ENCODE measurements at places on chromosomes 4 and X. TPM values are rescaled to one million over a fixed set of nuclear protein-coding genes. Genes with fewer than 3 reads are reported as not detected.

Gene CNGA1
- 1.5 TPM for total RNA-seq

Gene HTN3
- total RNA-seq = not detected

Gene SPANXD
- not detected for total RNA-seq

Gene RHOXF1
- total RNA-seq = not detected

Gene MAGEA2B
- total RNA-seq = not detected

Gene MTTP
- total RNA-seq = 0.77 TPM

Gene SFRP2
- not detected for total RNA-seq

Gene CRMP1
- not detected for total RNA-seq

Gene PAK3
- total RNA-seq = not detected

Gene PDE6B
- not detected for total RNA-seq

Gene NLRP2B
- total RNA-seq = not detected

Gene NUDT11
- total RNA-seq = not detected

Gene MBNL3
- 174 TPM for total RNA-seq

Gene ZNF732
- not detected for total RNA-seq

Gene OPRPN
- not detected for total RNA-seq

Gene TACC3
- total RNA-seq = 106 TPM

Gene FGFR3
- total RNA-seq = 132 TPM

Gene PAGE1
- total RNA-seq = not detected

Gene KLHL4
- not detected for total RNA-seq

Gene NPNT
- total RNA-seq = 42.1 TPM

Gene RIBC1
- total RNA-seq = 0.88 TPM

Gene EDNRA
- 0.58 TPM for total RNA-seq

Gene HAUS7
- total RNA-seq = 36.9 TPM

Gene DGAT2L6
- total RNA-seq = not detected

Gene DDIT4L
- 4.7 TPM for total RNA-seq

Gene ETDA
- total RNA-seq = not detected

Gene FTHL17
- total RNA-seq = not detected

Gene SCML2
- 13.8 TPM for total RNA-seq

Gene WDFY3
- 42.7 TPM for total RNA-seq

Gene MAGEB3
- total RNA-seq = not detected

Gene SSX4
- not detected for total RNA-seq

Gene MAGEH1
- not detected for total RNA-seq

Gene MTNR1A
- total RNA-seq = not detected

Gene TBC1D9
- total RNA-seq = 13.6 TPM

Gene ARSJ
- 7.3 TPM for total RNA-seq

Gene RAB33A
- total RNA-seq = 0.35 TPM

Gene DKK2
- total RNA-seq = not detected

Gene GATA1
- not detected for total RNA-seq

Gene STK32B
- 8.8 TPM for total RNA-seq

Gene FAM133A
- not detected for total RNA-seq

Gene MMRN1
- total RNA-seq = not detected

Gene ASB12
- not detected for total RNA-seq

Gene HS6ST2
- total RNA-seq = 33.7 TPM

Gene PPP2R2C
- not detected for total RNA-seq

Gene NALF2
- 3.1 TPM for total RNA-seq

Gene CXXC4
- total RNA-seq = 2.9 TPM

Gene HSD17B13
- total RNA-seq = 0.14 TPM

Gene CACNA1F
- 0.09 TPM for total RNA-seq

Gene NAA15
- total RNA-seq = 71.6 TPM

Gene CDKL5
- total RNA-seq = 23.7 TPM

Gene CSAG3
- total RNA-seq = not detected

Gene ZNF81
- total RNA-seq = 9.5 TPM

Gene ERVMER34-1
- 85.6 TPM for total RNA-seq

Gene RBM47
- total RNA-seq = 62.1 TPM

Gene NMU
- total RNA-seq = not detected

Gene HMGN5
- total RNA-seq = 1.9 TPM

Gene PDLIM3
- total RNA-seq = 3.6 TPM
